ENCODE measurements at places on chromosomes 16 and 17. TPM values are rescaled to one million over a fixed set of nuclear protein-coding genes. Genes with fewer than 3 reads are reported as not detected.

The SLC47A1 gene
- 22.7 TPM for total RNA-seq

The PNMT gene
- not detected for total RNA-seq

The ABCC12 gene
- 0.09 TPM for total RNA-seq

The CCDC40 gene
- total RNA-seq: 5.9 TPM

The CA5A gene
- not detected for total RNA-seq

The KRT25 gene
- not detected for total RNA-seq

The PLEKHH3 gene
- 18.5 TPM for total RNA-seq

The SPATA22 gene
- total RNA-seq: not detected

The SGF29 gene
- 20.7 TPM for total RNA-seq

The SNN gene
- total RNA-seq: 10.4 TPM

The SLC5A2 gene
- total RNA-seq: 0.29 TPM

The CCL1 gene
- not detected for total RNA-seq

The ITGA3 gene
- 435 TPM for total RNA-seq
